ENCODE measurements at places on chromosomes 2 and 18. TPM values are rescaled to one million over a fixed set of nuclear protein-coding genes. Genes with fewer than 3 reads are reported as not detected.

ZSCAN30 gene
- total RNA-seq = 15.2 TPM

SNED1 gene
- total RNA-seq = 0.11 TPM

SERPINB4 gene
- total RNA-seq = not detected

TRIM43 gene
- 0.33 TPM for total RNA-seq

ACOXL gene
- not detected for total RNA-seq
